ENCODE measurements at places on chromosomes 16 and 17.

DNA sequence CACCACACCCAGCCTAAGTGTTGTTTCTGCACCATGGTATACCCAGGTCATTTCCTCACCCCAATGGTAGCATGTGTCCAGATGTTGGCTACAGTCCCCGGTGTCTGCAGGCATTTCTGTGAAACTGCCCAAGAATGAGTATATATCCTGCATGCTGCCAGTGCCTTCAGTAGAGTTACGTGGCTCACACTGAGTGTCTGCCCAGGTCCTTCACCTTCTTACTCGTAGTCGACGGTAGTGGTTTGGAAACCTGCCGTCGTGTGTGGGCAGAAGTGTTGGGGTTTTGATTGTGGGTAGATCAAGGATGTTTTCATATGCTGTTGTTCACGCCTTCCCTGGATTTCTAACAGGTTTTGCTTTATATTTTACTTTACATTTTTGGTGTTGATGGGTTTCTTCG lies 16.8 kb downstream of the TCF25 start:
- DNase-seq, result no peak

- DNase-seq, result no peak
These were observed 242.8 kb upstream of the PSMD7 start for GRCh38 chr16:74053826-74054225.

GRCh38 chr16:11639925-11640899 lies 28.0 kb upstream of the SNN start:
- peak; percentile 91 for DNase-seq

- no peak for DNase-seq
These were observed 4.1 kb downstream of the FOXJ1 start for GRCh38 chr17:76137001-76137350.

DNA sequence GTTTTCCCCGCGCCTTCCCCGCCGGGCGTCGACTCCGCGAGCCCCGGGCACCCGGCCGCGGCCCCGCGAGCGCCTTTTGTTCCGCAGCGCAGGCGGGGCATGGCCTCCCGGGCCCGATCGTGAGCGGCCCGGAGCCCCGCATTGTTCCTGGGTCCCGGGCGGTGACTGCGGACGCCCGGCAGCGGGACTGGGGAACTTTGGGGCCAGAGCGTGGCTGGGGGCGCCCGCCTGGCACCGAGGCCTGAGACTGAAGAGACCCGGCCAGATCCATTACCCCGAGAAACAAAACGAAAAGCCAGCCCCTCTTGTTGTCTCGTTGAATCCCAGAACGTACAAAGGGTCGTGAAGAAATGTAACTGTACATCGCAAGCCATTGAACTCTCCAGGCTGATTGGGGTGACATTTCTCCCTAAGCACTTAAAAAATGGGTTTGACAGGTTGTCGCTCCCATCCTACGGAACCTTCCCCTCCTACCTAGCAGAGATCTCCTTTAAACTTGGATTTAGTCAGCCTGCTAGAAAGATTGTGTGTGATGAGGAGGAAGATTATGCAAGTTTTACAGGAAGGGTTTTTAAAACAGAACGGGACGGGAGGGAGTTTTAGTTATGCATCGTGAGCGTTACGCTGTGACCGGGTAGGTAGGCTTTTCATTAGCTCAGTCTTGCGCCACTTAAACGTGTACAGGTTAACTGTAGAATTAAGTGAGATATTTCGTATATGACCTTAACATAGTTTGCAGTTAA lies 825 bp downstream of the METTL9 start:
- peak; percentile 30 for DNase-seq

DNA sequence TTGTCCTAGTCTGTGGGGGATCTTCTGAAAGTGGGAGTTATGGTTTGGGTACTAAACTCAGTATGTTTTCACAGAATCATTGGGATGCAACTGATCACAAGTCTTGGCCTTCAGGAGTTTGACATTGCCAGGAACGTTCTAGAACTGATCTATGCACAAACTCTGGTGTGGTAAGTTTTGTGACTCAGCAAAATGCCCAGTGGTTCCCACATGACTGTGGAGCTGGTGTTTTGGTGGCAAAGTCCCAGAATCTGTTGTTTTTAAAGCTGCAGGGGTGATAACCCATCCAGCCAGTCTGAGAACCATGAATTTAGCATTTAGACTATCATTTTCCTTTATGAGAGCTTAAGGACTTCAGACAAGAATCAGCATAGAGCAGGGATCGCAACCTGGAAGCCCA lies 40.6 kb downstream of the GDE1 start:
- DNase-seq, result no peak

GRCh38 chr16:6892966-6893365 lies 439.7 kb upstream of the RBFOX1 start:
- no peak for DNase-seq

GRCh38 chr17:52233632-52234031 lies 75.1 kb upstream of the CA10 start:
- DNase-seq, result no peak

GRCh38 chr16:75420987-75421819 lies 12.1 kb downstream of the CFDP1 start:
- peak; percentile 94 for DNase-seq

GRCh38 chr17:57735230-57735629 lies 9.9 kb downstream of the CCDC182 start:
- DNase-seq, result no peak

- DNase-seq, result peak; percentile 89
These were observed 132.0 kb downstream of the NLK start for GRCh38 chr17:28174352-28175046.

DNA sequence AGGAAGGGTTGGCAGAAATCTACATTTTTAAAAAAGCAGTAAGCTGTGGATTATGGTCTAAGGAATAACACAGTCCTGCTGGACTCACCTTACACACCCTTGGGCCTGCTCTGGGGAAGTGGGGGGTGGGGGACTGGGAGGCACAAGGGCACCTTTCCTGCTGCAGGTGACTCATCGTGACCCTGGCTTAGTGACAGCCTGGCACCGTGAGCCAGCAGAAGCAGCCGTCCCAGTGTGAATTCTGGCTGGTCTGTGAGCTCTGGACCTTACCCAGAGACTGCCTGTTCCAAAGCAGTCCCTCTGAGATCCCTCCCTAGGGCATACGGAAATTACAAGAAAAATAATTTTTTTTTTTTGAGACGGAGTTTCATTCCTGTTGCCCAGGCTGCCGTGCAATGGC lies 4.2 kb upstream of the CRK start:
- DNase-seq, result no peak

- no peak for DNase-seq
These were observed 188.5 kb upstream of the IRX3 start for GRCh38 chr16:54475019-54475601.

DNA sequence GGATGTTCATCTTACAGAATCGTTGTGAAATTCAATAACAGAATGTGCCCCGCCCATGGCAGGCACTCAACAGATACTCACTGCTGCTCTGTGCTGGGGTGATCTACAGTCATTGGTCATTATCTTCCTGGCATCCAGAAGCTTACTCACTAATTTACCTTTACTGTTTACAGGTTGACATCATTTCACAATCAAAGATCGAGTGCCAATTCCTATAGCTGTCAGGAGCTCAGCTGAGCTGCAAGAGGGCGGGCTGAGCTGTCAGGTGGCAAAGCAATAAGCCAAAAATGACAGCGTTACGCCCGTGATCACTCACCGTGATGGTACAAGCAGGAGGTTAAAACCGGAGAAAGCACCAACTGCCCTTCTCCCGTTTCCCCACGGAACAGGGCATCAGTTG lies 51.2 kb downstream of the LITAF start:
- DNase-seq, result no peak

DNA sequence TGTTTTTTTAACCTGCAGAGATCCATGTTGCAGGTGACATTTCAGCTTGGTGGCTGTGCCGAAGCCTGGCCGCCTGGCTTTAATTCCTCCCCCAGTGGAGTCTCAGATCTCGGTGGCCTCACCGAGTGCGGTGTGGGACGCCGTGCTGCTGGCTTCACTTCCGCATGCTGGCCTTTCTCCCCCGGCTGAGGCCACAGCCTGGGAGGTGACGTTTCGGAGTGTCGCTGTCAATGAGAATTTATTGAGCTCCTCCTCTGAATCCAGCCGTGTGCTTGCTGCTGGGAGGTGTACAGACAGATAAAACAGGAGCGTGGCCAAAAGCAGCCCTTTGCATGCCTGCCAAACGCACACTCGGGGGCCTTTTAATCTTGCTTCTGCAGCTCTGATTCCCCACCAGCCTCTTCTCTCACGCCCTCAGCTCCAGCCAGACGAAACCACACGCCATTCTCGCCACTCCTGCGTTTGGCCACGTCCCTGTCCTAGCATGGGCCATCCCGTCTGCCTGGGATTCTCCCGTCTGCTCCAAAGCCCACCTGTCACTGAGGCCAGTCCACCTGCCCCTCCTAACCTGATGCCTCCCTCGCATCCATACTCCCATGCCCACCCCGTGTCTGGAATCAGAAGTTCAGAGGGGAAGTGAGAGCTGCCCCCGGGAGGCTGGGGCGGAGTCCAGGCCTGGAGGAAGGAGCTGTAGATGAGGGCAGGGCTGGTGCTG lies 3.6 kb downstream of the GSE1 start:
- DNase-seq, result no peak

DNA sequence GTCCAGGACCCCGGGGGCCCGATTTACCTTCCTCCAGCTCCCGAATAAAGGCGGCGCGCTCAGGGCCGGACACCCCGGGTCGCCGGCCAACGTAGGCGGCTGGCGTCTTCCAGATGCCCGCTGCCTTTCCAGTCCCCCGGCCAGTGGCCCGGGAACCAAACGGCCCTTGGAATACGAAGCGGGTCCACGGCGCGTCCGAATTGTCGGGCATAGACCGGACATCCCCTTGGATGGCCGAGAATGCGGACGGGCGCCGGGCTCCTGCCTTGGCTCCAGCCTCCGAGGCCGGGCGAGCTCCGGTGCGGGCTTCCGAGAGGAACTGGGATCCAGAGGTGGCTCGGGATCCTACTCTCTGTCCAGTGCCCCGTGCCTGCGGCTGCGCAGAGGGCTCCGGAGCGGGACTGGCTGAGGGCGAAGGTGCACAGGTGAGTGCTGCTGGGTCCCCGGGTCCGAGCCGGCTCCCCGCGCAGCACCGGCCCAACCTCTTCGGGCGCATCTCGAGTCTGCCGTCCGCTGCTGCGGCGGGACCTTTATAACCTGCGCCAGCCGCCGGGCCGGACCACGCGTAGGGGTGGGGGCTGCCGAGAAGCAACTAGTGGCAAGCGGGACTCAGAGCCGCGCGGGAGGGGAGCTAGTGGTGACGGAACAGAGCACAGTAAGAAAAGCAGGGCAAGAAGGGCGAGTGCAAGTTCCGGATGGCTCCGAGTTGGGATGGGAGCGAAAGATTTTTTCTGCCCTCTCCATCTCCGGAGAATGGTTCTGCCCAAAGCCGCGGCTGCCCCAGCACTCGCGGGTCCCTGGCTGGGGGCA lies at the start of gene HAP1:
Gene HAP1, minus strand, starts transcription at position 505 of the 810 bp plus-strand sequence. Its CDS starts 9 bp downstream, at position 496.
- no peak for DNase-seq

- no peak for DNase-seq
These were observed 450.0 kb downstream of the NPIPA7 start for GRCh38 chr16:16828913-16829398.

DNA sequence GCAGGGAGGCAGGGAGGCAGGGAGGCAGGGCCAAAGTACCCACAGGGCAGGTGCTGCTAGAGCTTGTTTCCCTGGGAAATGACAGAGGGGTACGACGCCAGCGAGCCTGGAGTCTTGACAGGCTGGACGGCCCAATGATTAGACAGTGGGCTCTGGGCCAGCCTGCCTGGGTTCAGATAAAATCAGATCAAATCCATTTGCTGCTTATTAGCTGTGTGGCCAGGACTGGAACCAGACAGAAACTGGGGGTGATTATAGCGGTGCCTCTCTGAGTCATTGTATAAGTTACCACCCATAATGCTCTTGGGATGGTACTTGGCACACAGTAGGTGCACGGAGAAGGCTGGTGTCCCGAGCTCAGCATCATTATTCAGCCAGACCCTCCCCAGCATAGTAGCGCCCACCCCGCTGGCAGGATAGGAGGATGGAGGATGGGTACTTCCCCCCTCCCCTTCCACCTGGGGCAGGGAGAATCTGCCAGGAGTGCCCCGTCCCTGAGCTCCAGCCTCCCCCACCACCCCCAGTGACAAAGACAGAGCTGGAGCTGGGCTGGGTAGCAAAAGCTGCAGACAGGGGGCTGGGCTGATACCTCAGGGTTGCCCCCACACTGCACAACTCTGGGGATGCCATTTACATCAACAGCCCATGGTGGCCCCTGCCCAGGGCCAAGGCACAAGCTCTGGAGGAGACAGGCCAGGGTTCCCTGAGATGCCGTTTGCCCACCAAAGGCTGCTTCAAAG lies 77.6 kb upstream of the TNRC6C start:
- DNase-seq, result no peak

DNA sequence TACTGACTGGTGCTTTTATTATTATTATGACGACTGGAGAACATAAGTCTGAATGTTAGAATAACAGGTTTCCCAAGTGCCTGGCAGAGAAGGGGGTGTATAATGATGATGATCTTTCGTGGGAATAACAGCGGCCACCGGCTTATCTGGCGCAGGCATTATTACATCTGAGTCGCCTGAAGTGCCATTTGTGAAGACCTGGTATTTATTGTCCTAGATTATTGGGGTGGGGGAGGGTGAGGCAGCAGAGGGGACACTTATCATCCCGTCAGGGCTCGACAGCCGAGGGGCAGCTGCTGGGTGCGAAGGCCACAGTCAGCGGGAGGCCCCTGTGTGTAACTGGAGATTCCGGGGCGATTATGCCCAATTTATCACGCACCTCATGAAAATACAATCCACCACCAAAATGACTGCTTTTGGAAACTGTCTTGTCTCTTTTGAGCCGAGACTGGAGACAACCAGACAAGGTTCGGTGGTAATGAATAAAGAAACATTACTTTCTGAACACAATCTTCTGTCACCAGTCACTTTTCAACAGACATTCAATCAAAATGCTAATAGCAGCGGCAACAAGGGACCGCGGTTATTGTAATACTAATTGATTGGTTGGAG lies 199.3 kb downstream of the CCDC182 start:
- peak; percentile 96 for DNase-seq

DNA sequence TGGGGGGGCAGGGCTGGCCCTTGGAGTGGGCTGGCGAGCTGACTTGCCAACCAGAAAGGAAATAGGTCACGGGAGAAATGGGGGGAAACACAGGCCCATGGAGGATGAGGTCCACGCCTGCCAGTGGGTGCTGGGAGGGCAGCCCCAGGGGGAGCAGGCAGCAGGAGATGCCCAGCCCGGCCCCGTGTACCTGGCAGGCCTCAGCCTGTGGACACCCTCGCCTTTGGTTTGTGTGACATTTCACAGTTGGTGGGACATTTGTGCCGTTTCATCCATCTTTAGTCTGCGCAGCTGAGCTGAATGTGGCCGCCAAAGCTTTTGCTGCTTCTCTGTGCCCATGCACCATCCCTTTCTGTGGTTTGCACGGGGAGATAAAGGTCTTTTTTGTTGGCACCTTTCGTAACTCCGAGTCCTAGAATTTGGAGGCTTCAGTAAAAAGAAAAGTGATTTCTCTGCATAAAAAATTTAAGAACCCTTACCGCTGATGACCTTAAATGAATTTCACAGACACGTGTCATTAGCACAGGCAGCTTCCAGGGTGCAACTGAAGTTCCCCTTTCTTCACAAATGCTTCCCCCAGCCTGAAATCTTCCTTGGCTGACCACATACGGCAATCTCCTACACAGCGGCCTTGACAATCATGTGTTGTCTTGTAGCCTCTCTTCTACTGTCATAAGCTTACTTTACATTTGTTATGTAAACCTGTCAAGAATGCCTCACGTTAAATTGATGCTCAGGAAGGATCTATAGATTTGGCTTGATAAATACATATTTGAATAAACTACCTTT lies 193.6 kb downstream of the RPTOR start:
- DNase-seq, result no peak

GRCh38 chr16:75702242-75702641 lies 981 bp upstream of the DUXB start:
- DNase-seq, result no peak

GRCh38 chr16:30950516-30951065 lies 1.7 kb downstream of the ORAI3 start:
- DNase-seq, result no peak
